ENCODE measurements at places on chromosomes 11 and 22. TPM values are rescaled to one million over a fixed set of nuclear protein-coding genes. Genes with fewer than 3 reads are reported as not detected.

- DNase-seq = no peak
These were observed 226.4 kb downstream of the ADAMTS15 start for GRCh38 chr11:130674686-130675308.

- no peak for DNase-seq
These were observed 44.7 kb downstream of the SNX19 start for GRCh38 chr11:130871616-130872015.

Gene PRR33
- total RNA-seq = not detected

DNA sequence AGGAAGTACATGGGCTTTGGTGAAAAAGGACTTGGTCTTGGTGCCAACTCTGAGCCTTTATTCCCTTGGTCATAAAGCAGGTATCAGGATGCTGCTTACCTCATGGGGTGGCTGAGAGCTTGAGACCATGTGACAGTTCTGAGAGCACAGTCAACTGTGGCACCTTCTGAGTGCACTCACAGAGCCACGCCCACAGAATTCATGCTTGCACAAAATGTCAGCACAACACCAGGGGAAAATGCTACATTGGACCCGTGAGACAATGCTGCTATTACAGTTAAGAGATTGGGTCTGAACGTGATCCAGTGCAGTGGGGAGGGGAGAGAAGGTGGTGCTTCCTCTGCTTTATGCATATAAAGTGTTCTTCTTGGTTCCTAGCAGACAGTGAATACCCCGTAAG, 79.5 kb upstream of the SPON1 start:
- no peak for DNase-seq

All from neural crest cell (in vitro differentiated cells).